Activated CD4-positive, alpha-beta T cell treated with anti-CD3 and anti-CD28 coated beads, Interleukin-2, amount 10 ng/mL, durations not matched to agents 7 days and 5 days (primary cell): ENCODE measurements at places on chromosomes 7 and 10.
A peak's percentile ranks its signal among the peaks of the same experiment; 100 is the strongest.

GRCh38 chr7:89064831-89065230, 269.3 kb upstream of the TEX47 start:
- DNase-seq: no peak

GRCh38 chr10:132477066-132477397, 60.6 kb upstream of the INPP5A start:
- DNase-seq: no peak

GRCh38 chr7:27442455-27442854, 199.9 kb downstream of the EVX1 start:
- no peak for DNase-seq

GRCh38 chr7:155216475-155217272, 81.0 kb upstream of the INSIG1 start:
- DNase-seq: no peak

GRCh38 chr10:31769564-31769963, 159.1 kb downstream of the ARHGAP12 start:
- no peak for DNase-seq

DNA sequence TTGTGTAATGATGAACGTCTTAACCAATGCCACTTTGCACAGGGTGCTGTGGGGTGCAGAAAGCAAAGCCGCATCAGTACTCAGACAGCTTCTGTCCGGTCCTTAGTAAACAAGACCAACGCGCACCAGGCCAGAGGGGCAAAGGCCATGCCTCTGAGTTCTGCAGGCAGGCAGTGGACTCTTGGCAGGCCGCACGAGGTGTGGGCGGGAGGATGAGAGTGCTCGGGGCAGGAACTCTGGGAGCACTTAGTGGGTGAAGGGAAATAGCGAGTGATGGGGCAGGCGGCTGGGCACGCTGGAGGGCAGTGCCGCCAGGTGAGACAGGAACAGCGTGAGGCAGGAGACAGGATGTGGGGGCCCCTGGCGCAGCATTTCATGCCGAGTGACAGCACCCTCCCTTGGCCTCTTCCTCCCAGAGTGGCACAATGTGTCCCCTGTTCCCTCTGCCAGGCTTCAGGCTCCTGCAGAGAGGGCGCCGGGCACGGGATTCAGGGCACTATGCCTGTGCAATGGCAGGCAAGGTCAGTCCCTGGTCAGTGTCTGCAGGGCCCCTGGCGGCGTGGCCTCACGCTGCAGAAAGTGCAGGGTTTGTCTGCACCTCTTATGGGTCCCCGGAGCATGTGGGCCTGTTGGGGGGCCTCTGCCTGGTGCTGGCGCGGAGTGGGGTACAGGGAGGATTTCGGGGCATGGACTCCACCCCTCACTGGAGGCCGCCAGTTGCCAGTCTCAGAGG, 60.4 kb downstream of the VIPR2 start:
- DNase-seq: no peak

DNA sequence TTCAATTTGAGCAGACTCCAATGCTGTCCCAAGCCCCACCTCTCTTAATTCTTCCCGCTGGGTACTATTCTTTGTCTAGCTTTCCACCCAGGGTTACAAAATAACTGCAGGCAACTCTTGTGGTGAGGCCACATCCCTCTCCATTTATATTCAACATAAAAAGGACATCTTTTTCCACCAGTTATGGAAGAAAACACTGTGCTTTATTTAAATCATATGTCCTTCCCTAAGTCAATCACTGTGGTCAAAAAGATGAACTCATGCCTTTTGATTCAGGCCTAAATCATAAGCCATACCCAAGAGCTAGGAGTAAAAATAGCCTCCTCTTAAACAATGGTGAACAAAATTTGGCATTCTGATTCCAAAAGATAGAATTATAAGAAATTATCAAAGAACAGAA, 386.0 kb downstream of the SEMA3D start:
- no peak for DNase-seq

DNA sequence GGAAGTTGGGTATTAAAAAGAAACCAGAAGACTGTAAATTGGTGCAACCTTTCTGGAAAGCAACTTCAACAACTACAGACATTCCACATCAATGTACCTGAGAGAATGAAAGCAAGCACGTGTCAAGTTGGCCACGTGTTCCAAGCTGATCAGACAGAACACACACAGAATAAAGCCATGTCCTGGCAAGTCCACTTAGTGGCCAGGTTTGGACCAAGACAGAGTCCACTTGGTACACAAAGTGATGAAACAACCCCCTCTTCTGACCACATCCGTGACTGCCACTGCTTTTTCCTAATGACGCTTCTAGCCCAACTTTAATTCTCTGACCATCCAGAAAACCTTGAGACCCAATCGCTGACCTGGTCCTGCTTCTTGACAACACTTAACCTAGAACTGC, 109.4 kb downstream of the ABLIM1 start:
- DNase-seq: no peak

- DNase-seq: no peak
Observed at GRCh38 chr10:23116486-23117205, 21.3 kb downstream of the MSRB2 start.

- DNase-seq: no peak
Observed at GRCh38 chr10:3791974-3792633, 7.1 kb upstream of the KLF6 start.

GRCh38 chr7:47548546-47548945, 33.4 kb downstream of the TNS3 start:
- DNase-seq: no peak

- no peak for DNase-seq
Observed at GRCh38 chr7:41977151-41977651, 259.8 kb downstream of the GLI3 start.

GRCh38 chr7:158067219-158067930, 520.2 kb downstream of the PTPRN2 start:
- DNase-seq: no peak

DNA sequence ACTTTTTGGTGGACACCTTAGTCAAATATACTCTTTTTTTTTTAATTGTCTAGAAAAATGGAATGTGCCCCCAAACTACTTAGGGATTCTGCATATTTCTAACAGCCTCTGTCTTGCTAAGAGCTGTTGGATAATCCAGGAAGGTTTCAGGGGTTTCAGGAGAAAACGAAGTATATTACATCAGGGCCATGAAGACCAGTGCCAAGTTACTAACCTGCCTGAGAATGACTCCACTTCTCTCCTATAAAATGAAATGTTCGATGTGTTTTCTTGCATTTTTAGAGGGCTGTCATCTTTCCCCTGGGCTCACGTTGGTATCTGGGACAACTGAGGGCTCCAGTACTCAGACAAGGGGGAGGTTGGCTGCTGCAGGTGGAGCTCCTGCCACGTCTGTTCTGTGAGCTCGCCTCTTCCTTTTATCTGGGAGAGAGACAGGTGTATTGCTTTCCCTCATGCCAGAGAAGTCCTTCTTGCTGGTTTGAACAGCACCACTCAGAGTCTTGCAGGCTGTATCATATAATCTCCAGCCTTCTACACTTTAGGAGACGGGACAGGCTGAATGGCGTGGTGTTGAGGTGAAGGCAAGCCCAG, 71.3 kb downstream of the CAMK1D start:
- no peak for DNase-seq

- DNase-seq: peak; percentile 17
Observed at GRCh38 chr10:43197834-43198681, 59.8 kb downstream of the CSGALNACT2 start.

DNA sequence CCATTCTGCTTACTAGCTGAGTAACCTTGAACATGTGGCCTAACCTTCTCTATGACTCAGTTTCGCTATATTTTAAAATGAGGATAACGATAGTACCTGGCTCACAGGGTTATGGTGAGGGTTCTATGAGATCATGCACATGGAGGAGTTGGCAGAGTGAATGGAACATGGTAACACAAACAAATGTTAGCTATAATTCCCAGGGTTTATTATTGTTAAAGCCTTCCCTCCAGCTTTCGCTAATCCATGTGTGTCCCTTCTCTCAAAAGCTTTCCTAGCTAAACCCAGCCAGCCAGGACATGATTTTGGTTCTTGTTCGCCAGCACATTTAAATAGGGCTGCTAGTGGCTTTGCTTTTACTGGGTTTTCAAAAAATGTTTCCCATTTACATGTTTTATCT, 361.0 kb upstream of the NFE2L3 start:
- DNase-seq: no peak

GRCh38 chr7:14336256-14336655, 346.8 kb upstream of the ETV1 start:
- no peak for DNase-seq

DNA sequence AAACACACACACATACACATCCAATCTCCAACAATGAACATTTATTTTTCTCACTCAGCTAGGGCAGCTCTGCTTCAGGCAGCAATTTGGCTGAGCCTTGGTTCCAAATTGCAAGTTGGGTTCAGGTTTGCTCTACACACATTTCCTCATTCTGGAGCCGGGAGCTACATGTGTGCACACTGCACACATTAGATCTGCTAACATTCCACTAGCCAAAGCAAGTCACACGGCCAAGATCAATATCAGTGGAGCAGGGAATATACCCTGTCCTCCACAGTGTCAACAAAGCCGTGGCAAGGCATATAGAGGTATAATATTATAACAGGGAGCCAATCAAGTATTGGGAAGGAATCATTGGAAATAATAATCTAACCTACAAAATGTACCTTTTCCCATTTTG, 57.5 kb upstream of the PPP1R3C start:
- DNase-seq: no peak

- DNase-seq: no peak
Observed at GRCh38 chr10:132689721-132690360, 96.1 kb downstream of the NKX6-2 start.

GRCh38 chr7:14851610-14852009, 50.9 kb downstream of the DGKB start:
- no peak for DNase-seq

GRCh38 chr10:118629211-118629610, 33.8 kb upstream of the PRLHR start:
- no peak for DNase-seq

DNA sequence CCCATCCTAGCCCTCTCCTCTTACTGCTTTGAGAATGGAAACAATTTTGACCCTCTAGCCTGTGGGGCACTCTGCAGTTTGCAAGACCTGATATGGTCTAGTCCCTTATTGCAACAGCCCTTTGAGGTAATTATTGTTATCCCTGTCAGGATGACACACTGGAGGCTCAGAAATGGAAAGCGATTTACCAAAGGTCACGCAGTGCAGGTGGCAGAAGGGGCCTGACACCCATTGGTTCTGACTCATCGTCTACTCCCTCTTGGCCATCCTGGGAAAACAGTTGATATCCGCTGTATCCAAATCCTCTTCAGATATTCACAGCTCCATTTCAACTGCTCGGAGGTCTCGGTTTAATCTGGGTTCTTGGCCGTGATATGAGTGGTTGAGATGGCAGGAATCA, 44.7 kb upstream of the AQP1 start:
- DNase-seq: no peak

- DNase-seq: no peak
Observed at GRCh38 chr10:62562795-62563194, 188.6 kb downstream of the ZNF365 start.

DNA sequence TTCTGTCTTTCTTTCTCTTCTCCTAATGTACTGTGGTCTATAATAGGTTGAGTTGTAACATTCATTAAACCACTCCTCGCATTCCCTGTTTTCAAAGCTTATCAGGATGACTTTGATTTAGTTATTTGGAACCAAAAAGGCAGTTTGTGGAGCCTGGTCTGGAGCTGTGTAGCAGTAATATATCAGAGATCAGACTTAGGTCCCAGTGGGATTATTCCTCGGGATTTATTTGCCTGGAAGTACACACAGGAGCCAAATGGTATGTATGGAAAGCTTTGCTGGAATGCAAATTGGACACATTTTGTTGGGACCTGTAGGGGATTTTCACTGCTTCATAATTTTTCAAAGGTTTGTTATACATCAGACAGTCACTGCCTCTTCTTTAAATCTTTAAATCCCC, 40.9 kb downstream of the GBF1 start:
- no peak for DNase-seq

DNA sequence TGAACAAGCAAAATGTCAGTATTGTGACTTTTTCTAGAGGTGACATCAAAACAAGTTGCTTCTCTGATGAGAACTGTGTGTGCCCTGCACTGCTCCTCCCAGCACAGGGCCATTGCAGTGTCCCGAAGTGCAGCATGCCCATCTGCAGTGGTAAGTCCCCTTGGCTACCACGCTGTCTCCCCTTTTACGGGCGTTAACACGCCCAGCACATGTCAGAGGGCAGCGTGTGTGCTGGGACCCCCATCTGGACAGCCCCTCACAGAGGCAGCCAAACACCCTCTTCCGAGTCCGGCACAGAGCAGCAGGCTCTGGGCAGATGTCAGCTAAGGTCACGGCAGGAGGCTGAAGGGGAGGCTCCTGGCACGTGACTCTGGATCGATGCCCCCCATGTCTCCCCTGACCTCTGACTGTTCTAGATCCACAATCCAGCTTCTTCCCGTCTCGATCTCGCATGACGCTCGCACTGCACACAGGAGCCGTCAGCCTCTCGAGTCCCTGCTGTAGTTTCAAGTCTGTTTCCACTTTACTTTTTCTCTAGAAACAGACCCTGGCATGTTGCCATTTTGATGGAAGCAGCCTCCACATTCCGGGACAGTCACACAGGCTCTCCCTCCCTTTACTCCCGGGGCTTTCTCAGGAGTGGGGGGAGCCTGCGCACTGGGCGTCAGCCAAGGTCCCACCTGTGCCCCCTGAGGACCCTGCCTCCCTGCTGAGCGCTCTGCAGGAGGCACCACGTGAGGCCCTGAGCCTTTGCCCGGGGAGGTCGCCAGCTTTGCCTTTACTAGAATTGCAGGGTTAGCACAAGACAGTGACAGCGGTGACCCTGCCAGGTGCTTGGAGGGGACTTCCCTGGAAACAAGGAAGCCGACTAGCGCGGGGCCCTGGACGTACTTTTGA, 133.8 kb downstream of the TCERG1L start:
- no peak for DNase-seq

- DNase-seq: no peak
Observed at GRCh38 chr7:28419716-28420115, 7.4 kb downstream of the CREB5 start.
